Activated T-cell treated with anti-CD3 and anti-CD28 coated beads, Interleukin-2, amount 50 U/mL, for 72 hours (primary cell): ENCODE measurements at places on chromosomes 13 and 19. TPM values are rescaled to one million over a fixed set of nuclear protein-coding genes. Genes with fewer than 3 reads are reported as not detected.

DNA sequence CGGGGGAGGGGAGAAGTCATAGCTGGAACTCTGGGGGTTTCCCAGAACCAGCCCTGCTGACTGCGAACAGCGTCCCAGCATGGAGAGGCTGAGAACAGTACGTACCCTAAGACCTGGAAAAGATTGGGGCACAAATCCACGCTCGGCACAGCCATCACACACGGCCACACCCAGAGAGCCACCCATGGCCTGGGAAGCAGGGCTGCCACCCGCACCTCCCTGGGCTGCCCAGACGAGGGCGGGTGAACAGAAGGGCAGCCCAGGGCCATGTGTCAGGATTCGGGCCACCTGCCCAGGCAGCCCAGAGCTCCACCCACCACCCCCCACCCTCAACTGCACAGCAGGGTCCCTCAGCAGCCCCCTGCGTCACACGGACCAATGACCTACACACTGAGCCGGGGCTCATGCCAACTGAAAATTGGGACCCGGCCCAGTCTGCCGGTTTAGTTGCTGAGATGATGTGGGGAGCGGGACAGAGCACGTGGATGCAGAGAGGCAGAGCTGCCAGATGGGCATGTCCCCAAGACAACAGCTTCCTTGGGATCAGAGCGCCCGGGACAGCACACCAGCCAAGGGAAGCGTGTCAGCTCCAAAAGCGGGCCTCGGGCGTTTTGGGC, 8.5 kb downstream of the UBXN6 start:
- DNase-seq: no peak

Gene MEIS3
- 0.23 TPM for total RNA-seq

DNA sequence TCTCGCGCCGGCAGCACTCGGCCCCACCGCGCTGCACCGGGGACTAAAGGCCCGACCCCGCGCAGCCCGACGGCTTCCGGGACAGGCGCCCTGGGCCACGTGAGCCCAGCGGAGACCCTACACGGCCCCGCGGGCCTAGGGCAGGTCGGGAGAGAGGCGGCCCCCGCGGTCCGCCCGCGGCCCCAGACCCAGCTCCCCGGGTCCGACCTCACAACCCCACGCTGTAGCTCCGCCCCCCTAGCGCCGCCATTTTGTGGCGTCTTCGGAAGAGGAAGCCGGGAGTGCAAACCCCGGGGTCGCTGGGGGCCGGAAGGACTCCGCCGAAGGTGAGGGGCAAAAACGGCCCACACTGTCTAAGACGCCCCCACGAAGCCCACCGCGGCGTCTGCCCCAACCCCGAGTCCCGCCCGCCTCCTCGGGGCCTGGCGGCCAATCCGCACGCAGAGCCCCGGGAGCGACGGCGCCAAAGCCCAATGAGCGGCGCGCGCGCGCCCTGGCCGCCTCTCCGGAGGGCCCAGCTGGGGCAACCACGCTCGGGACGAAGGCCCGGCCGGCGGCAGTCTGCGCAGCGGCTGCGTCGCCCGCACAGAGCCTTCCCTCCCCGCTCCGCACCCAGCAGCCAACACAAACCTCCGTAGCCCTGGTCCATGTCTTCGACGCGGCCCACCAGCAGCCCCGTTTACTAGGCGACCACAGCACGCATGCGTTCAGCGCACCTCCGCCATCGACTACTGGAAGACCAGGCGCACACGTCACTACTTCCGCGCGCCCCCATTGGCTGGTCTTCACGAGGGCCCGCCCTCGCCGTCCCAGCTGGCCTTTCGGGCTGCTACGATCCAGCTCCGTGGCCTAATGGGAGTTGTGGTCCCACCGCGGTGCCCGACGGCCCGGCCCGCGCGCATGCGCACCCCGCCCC, at the start of gene AKAP8:
TSS of gene AKAP8 (minus strand) at position 705 of the 916 bp plus-strand sequence. CDS start at position 649, 56 bp downstream.
- DNase-seq: peak; percentile 98

DNA sequence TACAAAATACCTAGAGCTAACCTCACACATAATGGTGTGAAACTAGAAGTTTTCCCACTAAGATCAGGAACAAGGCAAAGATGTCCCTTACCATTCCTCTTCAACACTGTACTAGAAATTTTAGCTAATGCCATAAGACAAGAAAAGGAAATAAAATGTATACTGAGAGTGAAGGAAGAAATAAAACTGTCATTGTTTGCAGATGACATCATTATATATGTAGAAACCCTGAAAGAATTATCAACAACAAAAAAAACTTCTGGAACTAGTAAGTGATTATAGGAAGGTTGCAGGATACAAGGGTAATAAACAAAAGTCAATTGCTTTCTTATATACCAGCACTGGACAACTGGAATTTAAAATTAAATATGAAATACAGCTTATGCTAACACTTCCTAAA, 93.7 kb downstream of the TNFSF11 start:
- DNase-seq: no peak

- DNase-seq: no peak
These were observed 197.7 kb downstream of the ZNF737 start for GRCh38 chr19:20367811-20368294.

GRCh38 chr13:20359335-20359734, 127.2 kb upstream of the GJB6 start:
- peak; percentile 9 for DNase-seq

Gene N4BP2L2
- 136 TPM for total RNA-seq

DNA sequence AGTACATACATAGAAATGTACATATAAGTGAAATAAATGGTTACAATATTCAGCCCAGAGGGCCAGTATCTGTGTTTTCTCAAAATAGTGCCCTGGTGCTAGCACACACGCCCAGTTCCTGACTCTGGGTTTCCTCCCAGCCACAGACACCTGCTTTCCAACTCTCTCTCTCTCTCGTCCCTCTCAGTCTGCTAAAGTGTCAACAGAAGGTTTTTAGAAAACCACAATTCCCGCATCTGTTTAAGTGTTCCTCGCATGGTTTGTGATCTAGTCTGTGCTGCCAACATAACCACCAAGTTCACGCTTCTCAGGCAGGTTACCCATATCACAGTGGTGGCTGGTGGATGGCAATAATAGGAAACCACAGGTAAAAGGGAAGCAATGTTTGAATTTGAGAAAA, 17.8 kb upstream of the UPF3A start:
- no peak for DNase-seq

- DNase-seq: peak; percentile 44
These were observed 14.2 kb downstream of the ZAR1L start for GRCh38 chr13:32300920-32301319.
